Thymus (tissue), 14 donors: ENCODE measurements at places on chromosomes 7 and 10. TPM values are rescaled to one million over a fixed set of nuclear protein-coding genes. Genes with fewer than 3 reads are reported as not detected.
A peak's percentile ranks its signal among the peaks of the same experiment; 100 is the strongest.

DNA sequence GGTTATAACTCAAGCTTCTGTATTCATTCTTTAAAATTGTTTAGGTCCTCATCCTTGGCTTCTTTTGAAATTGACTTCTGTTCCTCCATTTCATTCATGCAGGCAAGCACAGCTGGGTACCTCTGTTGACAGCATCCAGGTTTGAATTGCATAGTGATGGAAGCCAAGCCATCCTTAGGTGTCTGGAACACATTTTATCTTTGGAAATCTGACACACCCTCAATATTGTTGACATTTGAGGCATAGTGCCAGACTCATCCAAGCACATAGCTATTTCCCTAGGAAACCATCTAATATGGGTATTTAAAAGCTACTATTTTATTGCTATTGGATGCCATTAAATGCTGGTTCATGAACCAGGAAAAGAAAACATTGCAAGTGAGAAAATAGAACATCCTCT, 142.1 kb upstream of the PTPRZ1 start:
- no peak overlapping the region for H3K27ac ChIP-seq
- no peaks in the 10 kb centered on the region for H3K27me3 ChIP-seq
- no peaks in the 10 kb centered on the region for H3K4me1 ChIP-seq
- no peak for DNase-seq

DNA sequence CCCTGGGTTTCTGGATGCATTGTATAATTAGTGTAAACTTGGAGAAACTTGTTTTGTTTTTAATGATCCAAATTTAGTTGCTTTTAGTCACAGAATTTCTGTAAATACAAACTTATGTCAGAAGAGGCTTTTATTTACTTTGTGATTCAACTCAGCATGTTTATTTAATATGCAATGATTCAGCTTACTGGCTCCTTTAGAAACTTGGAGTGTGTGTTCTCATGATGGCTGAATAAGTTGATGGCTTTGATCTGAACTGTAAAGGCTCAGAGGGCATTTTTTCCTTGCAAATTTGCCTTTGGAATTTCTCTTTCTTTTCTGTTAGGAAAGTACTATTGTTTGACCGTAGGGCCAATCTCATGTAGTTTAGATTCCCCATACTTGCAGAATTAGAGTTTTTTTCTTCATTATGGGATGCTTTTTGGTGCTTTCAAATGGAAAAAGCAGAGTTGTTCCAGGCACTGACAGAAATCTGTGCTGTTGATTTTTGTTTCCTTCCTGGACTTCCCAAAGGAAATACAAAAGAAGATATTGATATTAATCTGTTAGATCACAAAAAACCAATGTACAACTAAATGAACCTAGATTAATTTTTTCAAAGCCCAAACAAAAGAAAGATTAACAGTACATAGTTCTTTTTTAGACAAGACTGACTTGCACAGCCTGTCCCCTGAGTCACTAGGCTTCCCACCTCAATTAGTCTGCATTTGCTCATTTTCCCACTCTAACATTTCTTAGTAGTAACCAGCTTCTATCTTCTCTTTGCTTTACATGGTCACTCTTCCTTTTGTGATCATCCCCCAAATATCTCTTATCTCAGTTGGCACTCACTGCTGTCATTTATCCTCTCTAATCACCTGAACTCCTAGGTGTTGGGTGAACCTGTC, 96.8 kb upstream of the AGR3 start:
- H3K27me3 ChIP-seq: no peaks in the 10 kb centered on the region
- no peak for DNase-seq
- H3K4me3 ChIP-seq: no peak overlapping the region
- H3K36me3 ChIP-seq: no peaks in the 10 kb centered on the region
- no peaks in the 10 kb centered on the region for H3K4me1 ChIP-seq

DNA sequence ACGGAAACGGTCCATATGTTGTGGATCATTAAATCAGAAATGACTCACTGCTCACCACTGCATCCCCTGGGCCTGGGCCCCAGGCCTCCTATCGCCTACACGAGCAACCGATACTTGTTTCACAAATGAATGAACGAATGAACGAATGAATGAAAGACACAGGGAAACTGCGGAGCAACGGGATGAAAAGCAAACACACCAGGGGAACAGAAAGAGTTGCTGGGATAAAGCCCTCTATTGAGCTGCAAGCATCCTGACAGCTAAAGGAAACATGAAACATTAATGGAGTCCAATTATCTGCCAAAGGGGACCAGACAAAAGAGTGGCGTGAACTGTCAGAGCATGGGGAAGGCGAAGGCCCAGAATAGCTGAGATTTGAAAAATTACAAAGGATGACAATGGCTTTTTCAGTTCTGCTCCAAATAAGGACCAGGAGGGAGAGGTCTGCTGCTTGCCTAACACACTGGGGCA, 92.1 kb downstream of the GRB10 start:
- H3K27ac ChIP-seq: no peak overlapping the region
- no peaks in the 10 kb centered on the region for H3K36me3 ChIP-seq
- no peaks in the 10 kb centered on the region for H3K4me1 ChIP-seq
- H3K27me3 ChIP-seq: no peaks in the 10 kb centered on the region
- H3K4me3 ChIP-seq: no peak overlapping the region
- no peak for DNase-seq

DNA sequence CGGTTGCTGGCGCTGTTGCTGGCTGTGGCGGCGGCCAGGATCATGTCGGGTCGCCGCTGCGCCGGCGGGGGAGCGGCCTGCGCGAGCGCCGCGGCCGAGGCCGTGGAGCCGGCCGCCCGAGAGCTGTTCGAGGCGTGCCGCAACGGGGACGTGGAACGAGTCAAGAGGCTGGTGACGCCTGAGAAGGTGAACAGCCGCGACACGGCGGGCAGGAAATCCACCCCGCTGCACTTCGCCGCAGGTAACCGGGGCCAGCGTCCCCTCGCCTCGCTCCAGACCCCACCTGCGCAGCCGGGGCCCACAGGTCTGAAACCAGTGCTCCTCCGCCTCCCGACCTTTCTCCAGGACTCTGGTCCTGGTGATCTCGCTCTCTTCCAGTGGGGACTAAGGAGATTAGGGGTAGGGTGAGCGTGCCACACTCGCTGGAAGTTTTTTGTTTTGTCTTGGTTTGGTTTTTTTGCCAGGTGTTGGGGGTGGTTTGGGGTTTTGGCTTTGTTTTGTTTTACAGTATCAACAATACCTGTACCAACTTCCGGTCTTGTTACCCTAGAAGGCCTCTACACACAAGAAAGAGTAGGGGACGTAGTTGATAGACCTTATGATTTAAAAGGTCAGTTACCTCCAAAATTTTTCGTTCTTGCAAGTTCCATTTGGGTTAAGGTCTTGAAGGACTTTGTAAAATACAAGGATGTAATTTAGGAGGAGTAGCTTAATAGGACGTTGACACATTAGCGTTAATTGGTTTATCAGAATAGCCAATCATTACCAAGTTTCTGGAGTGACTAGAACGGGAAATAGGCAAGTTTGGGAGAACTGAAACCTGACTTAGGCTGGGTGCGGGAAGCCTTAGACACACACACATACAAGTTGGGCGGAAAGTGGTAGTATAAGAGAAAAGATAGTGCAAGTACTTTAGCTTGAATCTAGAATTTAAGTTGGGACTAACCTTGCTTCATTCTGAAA, 704 bp downstream of the TNKS2 start:
- peak; percentile 59 for DNase-seq
- H3K4me1 ChIP-seq: peaks cover 14% of the 10 kb centered on the region
- peak overlapping the region; percentile 80 for H3K4me3 ChIP-seq
- H3K27me3 ChIP-seq: no peaks in the 10 kb centered on the region
- H3K27ac ChIP-seq: peak overlapping the region; percentile 98
- peaks cover 12% of the 10 kb centered on the region for H3K36me3 ChIP-seq

GRCh38 chr10:59910867-59911266, 4.5 kb upstream of the CCDC6 start:
- H3K27me3 ChIP-seq: no peaks in the 10 kb centered on the region
- H3K4me1 ChIP-seq: peaks cover 6% of the 10 kb centered on the region
- no peaks in the 10 kb centered on the region for H3K36me3 ChIP-seq
- DNase-seq: no peak

- DNase-seq: no peak
- H3K27me3 ChIP-seq: no peaks in the 10 kb centered on the region
- no peaks in the 10 kb centered on the region for H3K4me1 ChIP-seq
- no peak overlapping the region for H3K27ac ChIP-seq
- H3K36me3 ChIP-seq: no peaks in the 10 kb centered on the region
These were observed 262.8 kb downstream of the BBS9 start for GRCh38 chr7:33392148-33392547.

DNA sequence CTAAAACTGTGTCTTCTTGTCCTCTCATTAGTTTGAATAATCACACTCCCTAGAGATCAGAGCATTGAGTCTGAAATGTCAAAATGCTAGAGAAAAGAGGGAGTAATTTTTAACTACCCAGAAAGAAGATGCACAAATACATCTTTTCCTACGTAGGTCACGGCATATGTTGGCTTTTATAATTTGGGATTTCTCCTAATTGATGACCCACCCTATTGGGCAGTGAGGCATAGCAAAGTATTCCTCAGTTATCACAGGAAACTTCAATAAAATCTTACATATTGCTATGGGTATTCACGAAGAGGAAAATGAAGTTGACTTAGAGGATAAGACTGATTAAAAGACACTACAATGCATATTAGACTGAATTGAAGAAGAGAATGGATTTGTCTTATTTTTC, 25.4 kb downstream of the ARMC10 start:
- H3K4me1 ChIP-seq: no peaks in the 10 kb centered on the region
- no peaks in the 10 kb centered on the region for H3K27me3 ChIP-seq
- H3K4me3 ChIP-seq: no peak overlapping the region

DNA sequence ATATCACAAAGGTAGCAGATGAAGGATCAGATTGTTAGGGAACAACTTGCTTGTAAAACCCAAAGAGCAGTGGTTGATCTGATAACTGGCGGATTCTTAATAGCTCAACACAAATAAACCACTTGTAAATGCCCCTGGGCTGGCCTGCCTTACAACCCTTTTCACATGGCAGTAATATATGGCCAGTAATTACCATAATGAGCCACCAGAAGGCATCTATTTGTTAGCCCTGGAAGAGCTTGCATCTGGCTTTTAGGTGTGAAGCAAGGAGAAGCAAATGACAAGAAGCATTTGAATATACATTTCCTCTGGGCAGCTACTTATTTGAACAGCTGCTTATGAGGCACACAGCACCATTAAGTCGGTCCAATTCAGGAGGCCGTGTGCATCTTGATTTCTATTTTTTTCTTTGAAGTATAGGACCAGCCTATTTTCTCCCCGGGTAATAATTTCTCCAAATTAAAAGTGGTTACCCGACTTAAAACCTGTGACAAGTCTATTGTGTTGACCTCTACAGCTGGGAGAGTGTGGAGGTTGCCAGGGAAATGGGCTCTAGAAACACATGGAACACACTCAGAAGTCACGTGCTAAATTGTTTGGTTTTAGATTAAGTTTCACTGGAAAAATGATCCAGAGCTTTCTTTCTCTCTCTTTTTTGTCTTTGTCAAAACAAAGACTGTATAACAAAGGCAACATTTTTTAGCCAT, 113.4 kb downstream of the SEM1 start:
- no peaks in the 10 kb centered on the region for H3K27me3 ChIP-seq
- no peaks in the 10 kb centered on the region for H3K4me1 ChIP-seq
- H3K36me3 ChIP-seq: no peaks in the 10 kb centered on the region
- no peak overlapping the region for H3K4me3 ChIP-seq
- DNase-seq: no peak

- no peak overlapping the region for H3K27ac ChIP-seq
- H3K4me1 ChIP-seq: no peaks in the 10 kb centered on the region
- no peak for DNase-seq
- no peaks in the 10 kb centered on the region for H3K36me3 ChIP-seq
- no peaks in the 10 kb centered on the region for H3K27me3 ChIP-seq
- H3K4me3 ChIP-seq: no peak overlapping the region
These were observed 18.5 kb upstream of the AGR3 start for GRCh38 chr7:16900209-16900768.

DNA sequence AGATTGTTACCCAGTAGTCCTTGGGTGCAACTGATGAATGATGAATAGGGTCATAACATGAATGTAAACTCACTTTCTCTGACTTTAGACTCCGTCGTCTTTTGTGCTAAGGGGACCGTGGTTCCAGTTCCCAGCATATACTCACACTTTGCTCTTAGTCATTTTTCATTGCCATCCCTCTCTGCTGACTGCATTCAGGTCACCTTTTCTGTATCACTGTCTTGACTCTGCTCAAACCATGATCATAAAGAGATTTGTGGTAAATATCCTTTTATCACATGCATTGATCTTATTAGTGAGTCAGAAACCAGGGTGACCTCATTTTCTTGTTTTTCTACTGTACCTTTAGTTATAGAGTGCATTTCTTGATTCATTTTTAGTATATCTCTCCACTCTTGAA, 141.1 kb upstream of the AGR3 start:
- H3K27ac ChIP-seq: no peak overlapping the region
- no peaks in the 10 kb centered on the region for H3K27me3 ChIP-seq
- no peak for DNase-seq
- no peak overlapping the region for H3K4me3 ChIP-seq
- H3K36me3 ChIP-seq: no peaks in the 10 kb centered on the region
- no peaks in the 10 kb centered on the region for H3K4me1 ChIP-seq

GRCh38 chr7:42852531-42852930, 59.3 kb downstream of the C7orf25 start:
- no peak overlapping the region for H3K4me3 ChIP-seq
- H3K27ac ChIP-seq: no peak overlapping the region
- peaks cover 22% of the 10 kb centered on the region for H3K27me3 ChIP-seq
- no peaks in the 10 kb centered on the region for H3K36me3 ChIP-seq
- no peaks in the 10 kb centered on the region for H3K4me1 ChIP-seq

DNA sequence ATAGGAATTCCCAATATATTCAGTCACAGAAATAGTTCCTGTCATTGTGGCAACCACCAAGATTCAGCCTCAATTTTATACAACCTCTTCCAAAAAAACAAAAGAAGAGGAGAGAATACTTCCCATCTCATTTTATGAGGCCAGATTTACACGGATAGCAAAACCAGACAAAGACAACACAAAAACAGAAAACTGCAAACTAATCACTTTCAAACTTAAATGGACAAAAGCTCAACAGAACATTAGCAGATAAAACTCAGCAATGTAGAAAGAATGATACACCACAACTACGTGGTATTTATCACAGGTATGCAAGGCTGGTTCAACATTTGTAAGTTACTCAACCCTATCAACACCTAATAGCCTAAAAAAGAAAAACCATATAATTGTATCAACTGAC, 22.0 kb downstream of the PEX1 start:
- H3K36me3 ChIP-seq: no peaks in the 10 kb centered on the region
- no peaks in the 10 kb centered on the region for H3K4me1 ChIP-seq
- H3K27me3 ChIP-seq: no peaks in the 10 kb centered on the region
- no peak overlapping the region for H3K27ac ChIP-seq

SPDYE6 gene
- polyA plus RNA-seq: 0.16 TPM

FFAR4 gene
- 0.25 TPM for polyA plus RNA-seq
